ENCODE measurements at places on chromosomes 5 and 9.

GRCh38 chr5:82586661-82587310, 308.6 kb upstream of the RPS23 start:
- peak; percentile 21 for DNase-seq

DNA sequence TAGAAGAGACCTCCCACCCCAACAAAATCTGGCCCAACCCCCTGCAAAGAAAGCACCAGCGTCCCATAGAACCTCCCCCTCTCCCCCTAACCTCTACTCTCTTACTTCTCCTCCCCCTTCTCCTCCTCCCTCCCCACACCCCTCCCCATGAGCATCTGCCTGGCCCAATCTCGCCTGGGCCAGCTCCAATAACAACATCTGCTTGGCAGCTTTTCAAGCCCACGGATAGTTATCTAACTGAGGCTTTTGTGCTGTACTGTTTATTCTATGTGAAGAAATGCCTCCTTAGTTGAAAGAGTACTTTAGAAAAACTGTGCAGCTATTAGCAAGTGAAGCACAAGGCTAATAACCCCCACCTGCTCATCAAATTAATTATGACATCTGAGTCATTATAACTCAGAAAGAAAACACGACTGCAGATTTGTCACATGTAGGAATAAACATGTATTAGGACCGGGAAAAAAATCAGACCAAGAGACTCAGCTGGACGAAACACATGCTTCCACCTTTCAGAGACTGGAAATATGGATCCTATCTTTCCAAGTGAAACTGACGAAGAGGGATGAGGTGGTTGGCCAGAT, 42.8 kb downstream of the NFIB start:
- DNase-seq, result peak; percentile 40

DNA sequence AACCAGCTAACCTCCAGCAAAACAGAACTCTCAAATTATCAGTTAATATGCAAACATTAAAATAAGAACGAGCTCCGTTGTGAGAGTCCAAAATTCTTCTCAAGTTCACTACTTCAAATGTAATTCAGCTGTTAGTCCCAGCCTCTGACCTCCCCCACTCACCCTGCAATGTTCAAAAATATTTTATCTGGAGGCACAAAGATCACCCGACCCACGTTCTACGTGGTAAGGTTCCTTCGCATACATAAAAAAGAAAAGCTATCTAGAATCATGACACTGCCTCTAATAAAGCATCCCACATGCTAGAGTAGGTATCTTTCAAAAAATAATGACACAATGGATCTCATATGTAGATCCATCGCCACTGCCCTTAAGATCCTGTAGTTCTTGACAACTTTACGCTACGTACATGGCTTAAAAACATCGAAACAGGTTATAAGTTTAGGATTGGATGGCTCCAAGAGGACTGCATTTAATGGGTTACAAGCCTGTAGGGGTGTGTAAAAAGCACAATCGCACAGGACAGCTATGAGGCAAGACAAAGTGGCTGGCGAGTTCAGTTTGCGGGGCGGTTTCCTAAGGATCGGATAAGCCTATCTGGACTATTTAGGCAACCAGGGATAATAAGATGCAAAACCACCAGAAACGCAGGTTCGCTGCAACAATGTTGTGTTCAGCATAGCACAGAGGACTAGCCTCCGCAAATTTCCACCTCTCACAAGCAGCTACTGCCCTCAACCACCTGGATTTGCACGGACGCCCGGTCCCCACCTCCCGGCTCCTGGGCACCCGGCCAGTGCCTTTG, 969 bp downstream of the CLK4 start:
- no peak for DNase-seq

DNA sequence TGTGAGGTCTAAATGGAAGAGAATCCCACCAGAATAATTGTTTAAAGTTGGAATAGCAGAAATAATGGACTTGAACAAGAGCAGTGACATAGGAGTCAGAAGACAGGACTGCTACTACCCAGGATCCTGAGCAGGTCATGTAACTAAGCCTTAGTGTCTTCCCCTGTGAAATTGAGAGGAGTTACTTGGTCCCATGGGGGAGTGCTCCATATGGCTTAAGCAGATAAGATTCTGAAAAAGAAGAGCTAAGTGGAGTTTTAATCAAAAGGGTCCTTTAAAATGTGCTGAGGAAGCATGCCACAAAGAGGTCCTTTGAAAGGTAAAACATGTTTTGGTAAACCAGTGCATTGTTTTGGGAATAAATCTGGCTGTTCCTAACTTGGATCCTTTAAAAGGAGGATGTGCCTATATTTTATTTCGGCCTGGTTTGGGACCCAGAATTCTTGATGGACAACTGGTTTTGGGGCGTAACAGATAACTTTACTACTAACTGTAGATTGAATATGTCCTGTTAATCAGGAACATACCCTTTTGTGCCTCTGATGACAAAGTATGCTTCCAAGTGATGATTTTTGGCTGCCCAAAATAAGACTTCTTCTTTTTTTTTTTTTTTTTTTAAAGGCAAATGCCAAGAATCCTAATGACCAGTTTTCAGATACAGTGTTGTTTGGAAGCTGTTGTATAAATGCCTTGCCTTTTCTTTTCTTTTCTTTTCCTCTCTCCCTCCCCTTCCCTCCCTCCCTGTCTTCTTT, 5.7 kb downstream of the RCL1 start:
- no peak for DNase-seq

DNA sequence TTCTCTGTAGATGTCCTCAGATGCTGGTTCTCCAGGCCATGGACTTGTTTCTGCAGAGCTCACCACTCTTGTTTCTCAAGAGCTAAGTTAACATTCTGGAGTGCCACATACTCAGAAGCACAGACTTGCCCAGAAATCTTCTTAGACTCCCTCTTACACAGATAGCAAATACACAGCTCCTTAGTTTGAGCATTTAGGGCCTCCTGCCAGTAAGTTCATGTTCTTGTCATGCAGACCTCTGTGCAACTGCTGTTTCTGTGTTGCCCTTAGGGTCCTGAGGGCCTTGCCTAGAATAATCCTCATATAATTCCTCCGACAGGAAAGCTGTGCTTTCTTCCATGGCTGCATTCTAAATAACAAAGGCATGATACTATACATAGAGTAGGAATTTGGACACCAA, 1.3 kb upstream of the PTPDC1 start:
- no peak for DNase-seq

DNA sequence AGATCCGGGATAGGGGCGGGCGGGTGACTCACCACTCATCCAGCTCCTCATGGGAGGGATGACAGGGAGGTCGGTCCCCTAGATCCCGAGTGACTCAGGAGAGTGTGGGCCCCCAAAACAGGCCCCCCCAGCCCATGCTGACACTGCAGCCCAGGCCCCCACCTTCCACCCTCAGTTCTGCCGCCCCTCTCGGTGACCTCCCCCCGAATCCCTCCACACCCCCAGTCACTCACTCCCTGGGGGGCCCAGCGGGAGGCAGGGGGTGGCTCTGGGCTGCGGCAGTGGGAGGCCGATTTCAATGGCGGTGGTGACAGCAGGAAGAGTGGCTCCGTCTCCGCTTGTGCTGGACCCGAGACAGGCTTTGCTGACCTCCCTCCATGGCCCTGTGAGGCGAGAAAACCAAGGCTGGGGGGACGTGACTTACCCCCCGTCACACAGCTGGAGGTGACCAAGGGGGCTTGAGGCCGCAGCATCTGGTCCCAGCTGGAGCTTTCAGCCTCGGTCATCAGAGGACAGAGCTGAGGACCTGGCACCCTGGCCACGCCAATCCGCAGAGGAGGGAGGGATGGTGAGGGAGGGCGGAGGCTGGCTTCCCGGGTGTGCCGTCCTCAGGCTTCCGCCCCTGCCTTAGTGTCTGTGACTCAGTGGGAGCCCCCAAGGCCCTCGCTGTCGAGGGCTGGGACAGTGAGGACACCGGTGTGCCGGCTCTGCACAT, 9.0 kb downstream of the GPSM1 start:
- DNase-seq, result no peak

GRCh38 chr9:12133416-12133815, 559.8 kb upstream of the TYRP1 start:
- no peak for DNase-seq

DNA sequence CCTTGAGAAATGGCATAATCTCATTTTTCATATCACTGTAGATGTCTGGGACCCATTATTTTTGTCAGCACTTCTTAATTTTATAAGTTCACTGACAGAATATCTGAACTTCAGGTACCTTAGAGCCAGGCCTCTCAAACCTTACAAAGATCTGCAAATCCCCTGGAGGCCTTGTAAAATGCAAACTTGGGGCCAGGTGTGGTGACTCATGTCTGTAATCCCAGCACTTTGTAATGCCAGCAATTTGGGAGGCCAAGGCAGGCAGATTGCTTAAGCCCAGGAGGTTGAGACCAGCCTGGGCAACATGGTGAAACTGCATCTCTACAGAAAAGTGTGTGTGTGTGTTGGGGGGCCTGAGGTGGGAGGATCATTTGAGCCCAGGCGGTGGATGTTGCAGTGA, 30.8 kb downstream of the RASGRF2 start:
- DNase-seq, result no peak

DNA sequence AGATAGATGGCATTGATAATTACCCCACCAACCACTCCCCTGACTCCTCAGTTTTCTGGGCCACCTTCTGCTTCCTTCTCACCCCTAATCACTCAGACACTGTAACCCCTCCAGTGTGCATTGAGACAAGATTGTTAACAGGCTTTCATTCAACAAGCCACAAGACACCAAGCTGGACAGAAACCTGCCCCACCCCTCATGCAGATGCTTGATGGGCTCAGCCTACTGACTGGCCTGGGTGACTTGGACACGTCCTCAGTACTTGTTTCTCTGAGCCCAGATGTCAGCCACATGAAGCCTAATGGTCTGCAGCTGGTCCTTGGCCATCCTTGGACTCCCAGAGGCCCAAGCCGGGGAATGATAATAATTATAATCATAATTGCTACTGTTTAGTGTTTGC, 71.4 kb upstream of the SMIM23 start:
- no peak for DNase-seq

DNA sequence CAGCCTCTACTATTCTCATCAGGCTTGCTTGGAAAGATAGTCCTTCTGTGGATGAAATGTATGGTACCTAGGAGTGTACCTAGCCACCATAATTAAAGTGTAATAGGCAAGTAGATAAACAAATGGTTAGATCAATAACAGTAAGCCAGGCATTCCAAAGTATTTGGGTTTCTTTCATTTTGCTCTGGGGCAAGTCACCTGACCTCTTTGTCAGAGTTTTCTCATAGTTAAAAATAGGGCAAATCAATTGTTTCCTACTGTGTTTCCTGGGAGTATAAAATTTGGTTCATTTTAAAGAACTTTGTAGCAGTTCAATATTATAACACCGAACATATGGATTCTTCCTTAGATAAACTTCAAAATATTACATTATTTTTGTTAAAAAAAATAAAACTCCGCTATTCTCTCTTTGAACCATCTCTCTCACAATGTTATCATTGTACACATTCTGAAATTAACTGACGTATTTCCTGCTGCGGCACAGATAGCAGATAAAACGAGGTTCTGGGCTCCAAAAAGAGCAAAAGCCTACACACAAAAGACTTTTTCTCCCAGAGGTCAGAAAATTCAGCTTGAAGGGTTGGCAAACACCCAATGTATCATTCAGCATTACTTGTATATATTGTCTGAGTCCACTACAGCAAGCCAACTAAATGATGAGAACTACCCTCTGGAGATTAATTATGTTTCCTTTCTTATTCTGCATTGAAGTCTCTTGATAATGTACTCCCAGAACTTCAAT, 267.9 kb downstream of the COX7C start:
- no peak for DNase-seq

GRCh38 chr9:135468854-135469521, 10.6 kb upstream of the PPP1R26 start:
- no peak for DNase-seq

- DNase-seq, result no peak
Observed at GRCh38 chr9:131603199-131603598, 57.9 kb downstream of the PRRT1B start.

DNA sequence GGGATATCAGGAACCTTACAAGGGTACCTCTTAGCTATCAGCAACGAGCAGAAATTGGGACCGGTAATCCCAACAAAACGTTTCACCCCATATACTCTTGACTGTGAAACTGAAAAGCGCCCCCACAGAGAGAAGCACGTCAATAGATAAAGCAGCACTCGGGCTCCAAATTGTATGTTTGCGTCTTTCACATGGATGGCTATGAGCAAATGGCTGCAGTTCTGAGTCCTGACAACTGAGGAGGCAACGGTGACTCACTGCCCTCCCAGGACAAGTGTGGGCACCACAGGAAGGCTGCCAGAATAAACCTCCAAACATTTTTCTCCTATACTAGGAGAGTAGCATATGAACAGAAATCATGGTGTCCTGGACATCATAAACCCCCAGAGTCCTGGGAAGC, 36.6 kb downstream of the SEMA4D start:
- no peak for DNase-seq

GRCh38 chr9:22005021-22005701, 3.9 kb downstream of the CDKN2B start:
- no peak for DNase-seq

DNA sequence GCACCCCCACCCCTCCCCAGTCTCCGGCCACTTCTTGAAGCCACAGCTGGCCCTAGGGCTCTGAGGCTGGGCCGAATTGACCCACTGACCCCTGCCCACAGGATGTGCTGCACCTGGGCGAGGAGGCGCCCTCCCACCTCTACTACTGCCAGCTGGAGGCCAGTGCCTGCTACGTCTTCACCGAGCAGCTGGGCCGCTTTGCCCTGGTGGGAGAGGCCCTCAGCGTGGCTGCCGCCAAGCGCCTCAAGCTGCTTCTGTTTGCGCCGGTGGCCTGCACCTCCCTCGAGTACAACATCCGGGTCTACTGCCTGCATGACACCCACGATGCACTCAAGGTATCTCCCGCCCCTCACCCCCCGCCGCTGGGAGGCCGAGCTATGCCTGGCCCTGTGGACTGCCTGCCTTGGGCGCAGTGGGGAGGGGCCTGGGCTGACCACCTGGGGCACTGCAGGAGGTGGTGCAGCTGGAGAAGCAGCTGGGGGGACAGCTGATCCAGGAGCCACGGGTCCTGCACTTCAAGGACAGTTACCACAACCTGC, 21.3 kb downstream of the HK3 start:
- no peak for DNase-seq

DNA sequence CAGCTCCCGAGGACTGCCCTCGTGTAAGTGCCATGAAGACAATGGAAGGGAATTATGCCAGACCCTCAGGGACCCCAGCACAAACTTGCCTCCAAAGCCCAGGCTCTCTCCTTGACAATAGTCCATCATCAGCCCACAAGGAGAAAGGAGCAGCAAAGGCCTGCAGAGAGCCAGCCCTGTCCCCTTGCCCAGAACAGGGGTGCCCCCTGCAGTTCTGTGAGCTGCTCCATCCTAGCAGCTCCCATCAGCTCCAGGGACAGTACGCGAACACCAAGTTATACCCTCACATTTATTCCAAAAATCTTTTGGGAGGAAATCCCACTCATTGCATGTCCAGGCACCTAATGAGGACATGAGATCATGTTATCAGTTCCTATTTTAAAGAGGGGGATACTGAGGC, 11.1 kb downstream of the BARX1 start:
- DNase-seq, result no peak

- DNase-seq, result no peak
Observed at GRCh38 chr5:23648656-23649055, 141.2 kb downstream of the PRDM9 start.

GRCh38 chr5:130992621-130993020, 172.4 kb downstream of the HINT1 start:
- no peak for DNase-seq
